ENCODE measurements at places on chromosomes 16 and 17. TPM values are rescaled to one million over a fixed set of nuclear protein-coding genes. Genes with fewer than 3 reads are reported as not detected.

- DNase-seq: no peak
These were observed 19.5 kb downstream of the TRAF4 start for GRCh38 chr17:28763137-28763799.

DNA sequence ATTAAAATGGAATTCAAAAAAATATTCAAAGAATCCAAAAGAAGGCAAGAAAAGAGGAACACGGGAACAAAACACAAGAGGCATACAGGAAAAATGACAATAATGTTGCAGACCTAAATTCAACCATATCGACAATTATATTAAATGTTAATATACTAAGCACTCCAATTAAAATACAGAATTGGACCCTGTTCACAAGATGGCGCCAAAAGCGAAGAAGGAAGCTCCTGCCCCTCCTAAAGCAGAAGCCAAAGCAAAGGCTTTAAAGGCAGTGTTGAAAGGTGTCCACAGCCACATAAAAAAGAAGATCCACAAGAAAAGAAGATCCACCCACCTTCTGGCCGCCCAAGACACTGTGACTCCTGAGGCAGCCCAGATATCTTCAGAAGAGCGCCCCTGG is 6.3 kb upstream of the XAF1 start:
- DNase-seq: no peak

- no peak for DNase-seq
These were observed 120.9 kb upstream of the HS3ST2 start for GRCh38 chr16:22692916-22693637.

DNA sequence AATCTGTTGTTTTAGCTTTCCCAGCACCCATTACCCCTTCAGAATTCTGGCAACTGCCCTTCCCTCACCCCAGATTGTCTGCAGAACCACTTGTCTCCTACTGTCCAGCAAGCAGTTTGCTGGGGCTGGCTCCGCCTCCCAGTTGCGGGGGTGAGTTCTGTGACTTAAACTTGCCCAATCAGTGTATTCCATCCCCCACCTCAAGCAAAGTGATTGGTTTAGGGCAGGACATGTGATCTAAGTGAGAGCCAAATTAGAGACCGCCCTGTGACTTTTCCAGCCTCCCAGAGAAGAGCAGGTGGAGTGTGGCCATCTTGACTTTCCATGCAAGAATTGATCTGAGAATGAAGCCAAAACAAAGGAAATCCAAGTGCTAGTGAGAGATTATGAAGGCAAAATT is 22.7 kb upstream of the SRCIN1 start:
- DNase-seq: no peak

DNA sequence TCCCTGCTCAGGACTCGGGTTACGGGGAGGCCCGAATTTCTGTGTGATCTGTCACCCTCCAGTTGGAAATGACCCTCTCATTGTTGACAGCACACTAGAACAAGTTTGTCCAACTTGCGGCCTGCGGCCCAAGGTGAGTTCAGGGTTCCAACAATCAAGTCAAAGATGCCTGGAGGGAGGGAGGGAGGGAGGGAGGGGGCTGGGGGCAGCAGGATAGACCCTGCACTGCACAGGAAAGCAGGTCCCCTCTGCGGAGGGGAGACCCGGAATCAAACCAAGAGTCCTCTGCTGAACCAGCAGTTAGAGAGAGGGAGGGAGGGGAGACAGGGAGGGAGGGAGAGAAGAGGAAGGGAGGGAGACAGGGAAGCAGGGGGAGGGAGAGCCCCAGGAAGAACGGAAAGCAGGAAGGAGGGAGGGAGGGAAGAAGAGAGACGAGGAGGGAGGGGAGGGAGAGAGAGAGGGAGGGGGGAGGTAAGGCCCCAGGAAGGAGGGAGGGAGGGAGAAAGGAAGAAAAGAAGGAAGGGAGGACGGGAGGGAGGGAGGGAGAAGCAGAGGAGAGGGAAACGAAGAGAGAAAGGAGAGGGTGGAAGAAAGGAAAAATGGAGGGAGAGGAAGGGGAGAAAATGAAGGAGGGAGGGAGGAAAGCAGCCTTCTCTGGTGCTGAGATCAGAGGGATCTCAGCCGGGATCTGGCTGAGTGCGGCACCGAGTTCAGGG is 96.7 kb upstream of the CDH5 start:
- no peak for DNase-seq

DNA sequence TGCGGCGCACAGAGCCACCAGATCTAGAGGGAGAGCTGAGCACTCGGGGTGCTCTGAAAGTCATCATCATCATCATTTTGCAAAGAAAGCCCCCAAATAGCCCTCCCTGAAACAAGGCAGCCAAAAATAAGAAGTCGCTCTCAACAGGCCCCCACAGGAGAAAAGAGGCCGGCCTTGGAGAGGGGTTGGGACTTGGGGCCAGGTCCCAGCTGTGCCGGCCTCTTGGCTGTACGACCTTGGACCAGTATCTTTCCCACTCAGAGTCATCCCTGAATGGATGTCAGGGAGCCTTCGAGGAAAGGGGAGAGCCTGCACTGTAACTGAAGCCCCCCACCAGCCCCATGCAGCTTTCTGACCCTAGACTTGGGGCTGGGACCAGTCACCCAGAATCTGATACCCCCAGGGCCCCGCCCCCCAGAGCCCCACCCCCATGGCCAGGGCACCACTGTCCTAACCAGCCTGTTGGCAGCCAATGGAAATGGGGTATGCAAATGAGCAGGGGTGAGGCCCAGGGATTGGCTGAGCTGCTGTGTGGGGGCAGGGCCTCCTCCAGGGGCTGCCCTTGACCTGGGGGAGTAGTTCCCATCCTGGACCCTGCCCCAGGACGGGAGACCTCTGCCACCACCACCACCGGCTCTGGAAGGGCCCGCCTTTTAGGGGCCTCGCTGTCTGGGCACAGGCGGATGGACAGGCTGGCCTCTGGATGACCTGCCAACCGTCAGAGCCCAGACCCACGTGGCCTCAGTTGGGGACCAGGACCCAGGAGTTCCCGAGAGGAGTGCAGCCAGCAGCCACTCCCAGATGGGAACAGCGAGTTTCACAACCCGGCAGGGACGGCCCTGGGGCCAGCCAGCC is 15.4 kb downstream of the ZFPM1 start:
- DNase-seq: no peak

DNA sequence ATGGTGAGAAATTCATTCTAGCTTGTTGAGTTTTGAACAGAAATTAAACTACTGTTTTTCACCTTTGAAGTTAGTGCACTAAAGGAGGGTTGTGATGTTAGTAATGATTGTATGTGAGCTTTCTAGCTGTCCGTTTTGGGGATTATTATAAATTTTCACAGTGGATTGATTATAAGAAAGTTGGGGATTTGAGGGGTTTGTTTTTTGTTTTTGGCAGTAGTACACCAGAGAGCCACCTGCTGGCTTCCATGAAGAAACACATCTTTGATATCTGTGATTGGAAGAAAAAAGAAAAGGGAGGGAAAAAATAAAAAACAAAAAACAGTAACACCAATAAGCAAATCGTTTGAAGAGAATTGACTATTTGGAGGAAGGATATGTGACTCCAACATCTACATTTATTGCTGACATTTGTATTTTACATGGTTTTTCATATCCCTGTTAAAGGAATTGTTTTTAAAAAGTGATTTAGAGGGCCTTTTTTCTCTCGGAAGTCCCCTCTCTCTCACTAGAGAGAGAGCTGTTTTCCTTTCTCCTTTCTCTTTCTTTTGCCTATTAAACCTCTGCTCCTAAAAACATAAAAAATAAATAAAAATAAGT is 1469.5 kb upstream of the GOT2 start:
- no peak for DNase-seq

GRCh38 chr17:36885771-36886377 is 51.4 kb upstream of the LHX1 start:
- no peak for DNase-seq

DNA sequence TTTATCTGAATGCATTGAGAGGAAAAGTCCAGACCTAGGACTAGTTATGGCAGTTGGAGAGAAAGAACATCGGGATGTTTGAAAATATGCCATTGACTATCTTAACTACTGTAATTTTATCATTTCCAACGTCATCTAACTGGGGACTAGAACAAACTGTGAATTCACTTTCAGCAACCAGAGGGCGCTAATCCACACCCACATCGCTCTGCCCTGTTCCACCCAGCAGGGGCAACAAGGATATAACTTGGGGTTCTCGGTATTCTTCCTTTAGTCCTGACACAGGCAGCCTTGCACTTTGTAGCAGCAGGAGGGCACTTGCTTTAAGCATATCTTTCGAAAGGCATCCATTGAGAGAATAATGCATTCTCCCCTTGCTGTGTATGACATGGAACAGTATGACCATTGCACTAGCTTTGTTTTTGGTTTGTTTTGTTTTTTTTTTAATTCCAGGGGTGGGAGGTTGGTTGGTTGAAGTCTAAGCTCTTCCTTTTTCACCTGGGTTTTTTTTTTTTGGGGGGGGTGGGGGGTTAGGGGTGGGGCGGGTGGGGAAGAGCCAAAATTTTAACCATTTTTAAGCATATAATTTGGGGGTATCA is 31.5 kb downstream of the SIAH1 start:
- no peak for DNase-seq

GRCh38 chr16:28974007-28974436 is 556 bp upstream of the SPNS1 start:
- DNase-seq: peak; percentile 4

DNA sequence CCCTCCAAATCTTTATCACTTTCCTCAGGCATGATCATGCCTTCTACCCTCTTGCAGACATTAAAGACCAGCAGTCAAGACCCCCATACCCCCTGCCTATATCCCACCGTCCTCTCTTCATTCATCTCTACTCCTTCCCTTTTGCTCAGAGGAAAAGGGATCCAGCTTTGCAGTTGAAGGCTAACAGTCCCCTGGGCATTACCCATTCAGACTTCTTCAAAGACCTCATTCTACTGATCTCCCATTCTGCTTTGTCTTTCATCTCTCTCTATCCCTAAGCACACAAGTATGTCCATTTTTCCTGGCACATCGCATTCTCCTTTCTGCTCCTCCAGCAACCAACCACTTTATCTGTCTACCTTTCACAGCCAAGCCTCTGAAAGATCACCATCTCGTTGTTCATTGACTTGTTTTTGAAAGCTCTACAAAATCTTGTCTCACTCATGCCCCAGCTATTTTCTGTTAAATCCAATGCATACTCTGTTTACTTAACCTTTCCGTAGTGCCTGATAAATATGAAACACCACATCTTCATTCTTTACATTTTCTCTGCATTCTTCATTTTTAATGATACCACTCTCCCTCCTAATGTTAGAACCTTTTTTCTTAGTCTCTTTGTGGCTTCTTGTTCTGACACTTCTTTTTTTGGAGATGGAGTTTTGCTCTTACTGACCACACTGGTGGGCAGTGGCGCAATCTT is 14.1 kb upstream of the LCMT1 start:
- no peak for DNase-seq

GRCh38 chr17:31172388-31172787 is 77.6 kb downstream of the NF1 start:
- DNase-seq: no peak

- DNase-seq: no peak
These were observed 15.1 kb downstream of the SLX4 start for GRCh38 chr16:3596101-3596861.

DNA sequence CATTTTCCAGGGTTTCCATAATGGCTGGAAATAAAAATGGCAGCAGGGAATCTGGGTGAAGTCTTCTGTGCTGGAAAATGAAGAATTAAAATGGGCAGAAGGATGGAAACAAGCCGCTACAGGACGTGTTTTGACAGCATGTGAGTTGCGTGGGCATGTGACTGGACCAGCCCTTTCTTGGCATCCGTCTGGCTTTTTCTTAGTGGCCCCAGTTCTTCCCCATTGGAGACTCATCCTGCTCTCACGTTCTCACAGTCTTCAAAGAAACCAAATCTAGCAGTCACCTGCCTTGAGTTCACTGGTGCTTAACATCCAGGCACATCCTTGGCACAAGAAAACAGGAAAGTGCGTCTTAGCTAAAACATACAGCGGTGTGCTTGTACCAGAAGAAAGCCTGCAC is 180.2 kb upstream of the CACNG5 start:
- no peak for DNase-seq

DNA sequence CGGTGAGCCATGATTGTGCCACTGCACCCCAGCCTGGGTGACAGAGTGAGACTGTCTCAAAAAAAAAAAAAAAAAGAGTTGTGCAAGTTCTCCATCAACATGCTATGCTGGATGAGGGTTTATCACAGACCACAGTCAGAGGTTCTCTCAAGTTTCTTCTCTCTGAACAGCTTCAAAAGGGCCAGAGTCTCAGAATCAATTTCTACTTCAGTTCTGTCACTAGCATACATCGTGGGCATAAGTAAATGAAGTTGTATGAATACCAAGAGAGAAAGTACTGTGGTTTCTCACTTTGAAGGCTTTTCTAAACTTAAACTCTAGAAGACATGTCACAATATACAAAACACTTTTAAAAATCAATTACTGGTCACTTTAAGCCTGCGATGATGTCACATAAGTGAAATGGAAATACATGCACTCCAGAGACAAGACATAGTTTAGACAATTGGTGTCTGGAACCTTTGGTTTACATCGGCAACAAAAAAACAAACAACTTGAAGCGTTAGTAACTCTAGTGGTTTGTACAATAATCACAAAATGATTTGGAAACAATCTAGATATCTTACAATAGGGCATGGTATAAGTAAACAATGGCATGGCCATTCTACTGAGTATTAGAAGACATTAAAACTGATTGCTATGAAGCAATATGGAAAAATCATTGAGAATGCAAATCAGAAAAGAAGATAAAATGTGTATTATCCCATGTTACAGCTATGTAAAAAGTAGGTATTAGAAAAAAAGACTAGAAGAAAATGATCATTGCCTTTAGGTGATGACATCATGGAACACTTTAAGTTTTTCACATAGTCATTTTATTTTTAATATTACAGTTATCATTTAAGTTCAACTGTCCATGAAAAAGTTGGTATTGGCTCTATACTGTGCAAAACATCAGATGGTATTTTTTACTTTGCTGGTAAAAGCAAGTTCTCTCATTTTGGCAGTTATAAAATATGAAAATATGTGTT is 232.3 kb downstream of the ZFHX3 start:
- DNase-seq: no peak

TEX19 gene
- not detected for polyA plus RNA-seq

C16orf90 gene
- not detected for polyA plus RNA-seq

TMED6 gene
- 1.5 TPM for polyA plus RNA-seq

GDE1 gene
- 52.4 TPM for polyA plus RNA-seq

CES5A gene
- polyA plus RNA-seq: not detected

TP53I13 gene
- polyA plus RNA-seq: 29.0 TPM

OR1F1 gene
- not detected for polyA plus RNA-seq

SLC9A5 gene
- 1.2 TPM for polyA plus RNA-seq

CMTM4 gene
- polyA plus RNA-seq: 8.8 TPM

CLDN7 gene
- 0.99 TPM for polyA plus RNA-seq

CLEC10A gene
- 2.2 TPM for polyA plus RNA-seq

CDH5 gene
- polyA plus RNA-seq: 76.2 TPM

IL4R gene
- 9.8 TPM for polyA plus RNA-seq

Measured in forelimb muscle (tissue), 1 donor.